ENCODE measurements at places on chromosomes 11 and 22. TPM values are rescaled to one million over a fixed set of nuclear protein-coding genes. Genes with fewer than 3 reads are reported as not detected.

GRCh38 chr11:62413060-62413696 lies 5.7 kb upstream of the SCGB1A1 start:
- DNase-seq = no peak

MRGPRE gene
- total RNA-seq = not detected

DNA sequence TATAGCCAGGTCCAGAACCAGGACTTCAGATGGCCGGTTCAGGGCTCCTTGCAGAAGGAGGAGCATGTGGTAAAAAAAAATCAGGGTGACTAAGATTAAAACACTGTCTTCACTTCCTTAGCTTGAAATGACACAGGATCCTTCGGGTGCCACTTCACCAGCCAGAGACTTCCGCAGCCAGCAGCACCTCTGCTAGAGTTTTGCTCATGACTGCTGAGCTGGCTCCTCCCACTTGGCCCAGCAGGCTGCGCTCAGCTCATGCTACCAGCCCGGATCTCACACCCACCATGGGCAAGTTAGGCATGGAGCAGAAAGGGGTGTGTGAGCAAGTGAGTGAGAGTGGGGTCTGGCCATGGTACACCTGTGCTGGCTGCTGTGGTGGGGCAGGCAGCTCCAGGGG lies 6.6 kb upstream of the MS4A18 start:
- peak; percentile 15 for DNase-seq

DNA sequence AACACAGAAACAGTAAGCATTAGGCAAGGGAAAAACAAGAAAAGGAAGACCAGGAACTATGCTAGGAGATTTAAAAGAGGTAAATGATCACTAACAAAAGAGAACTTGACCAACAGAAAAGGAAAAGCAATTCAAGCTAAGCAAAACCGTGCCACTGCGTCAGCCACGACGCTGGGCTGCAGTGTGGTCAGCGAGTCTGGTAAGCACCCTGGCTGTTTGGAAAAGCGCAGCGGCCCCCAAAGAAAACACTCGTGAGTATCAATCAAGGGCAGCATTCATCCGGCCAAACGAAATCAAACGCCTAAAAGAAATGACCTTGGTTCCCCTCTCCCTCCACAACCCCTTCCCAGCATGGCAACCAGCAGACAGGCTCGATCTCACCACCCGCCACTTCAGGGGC lies 28.8 kb downstream of the PACSIN2 start:
- no peak for DNase-seq

All from activated CD4-positive, alpha-beta T cell treated with anti-CD3 and anti-CD28 coated beads for 36 hours (primary cell).